ENCODE measurements at places on chromosomes 11 and 22. TPM values are rescaled to one million over a fixed set of nuclear protein-coding genes. Genes with fewer than 3 reads are reported as not detected.
A peak's percentile ranks its signal among the peaks of the same experiment; 100 is the strongest.

Gene MS4A3
- not detected for total RNA-seq

Gene OR56A1
- total RNA-seq = 0.35 TPM

Gene SCGB1C1
- total RNA-seq = not detected

Gene FGF3
- total RNA-seq = not detected

DNA sequence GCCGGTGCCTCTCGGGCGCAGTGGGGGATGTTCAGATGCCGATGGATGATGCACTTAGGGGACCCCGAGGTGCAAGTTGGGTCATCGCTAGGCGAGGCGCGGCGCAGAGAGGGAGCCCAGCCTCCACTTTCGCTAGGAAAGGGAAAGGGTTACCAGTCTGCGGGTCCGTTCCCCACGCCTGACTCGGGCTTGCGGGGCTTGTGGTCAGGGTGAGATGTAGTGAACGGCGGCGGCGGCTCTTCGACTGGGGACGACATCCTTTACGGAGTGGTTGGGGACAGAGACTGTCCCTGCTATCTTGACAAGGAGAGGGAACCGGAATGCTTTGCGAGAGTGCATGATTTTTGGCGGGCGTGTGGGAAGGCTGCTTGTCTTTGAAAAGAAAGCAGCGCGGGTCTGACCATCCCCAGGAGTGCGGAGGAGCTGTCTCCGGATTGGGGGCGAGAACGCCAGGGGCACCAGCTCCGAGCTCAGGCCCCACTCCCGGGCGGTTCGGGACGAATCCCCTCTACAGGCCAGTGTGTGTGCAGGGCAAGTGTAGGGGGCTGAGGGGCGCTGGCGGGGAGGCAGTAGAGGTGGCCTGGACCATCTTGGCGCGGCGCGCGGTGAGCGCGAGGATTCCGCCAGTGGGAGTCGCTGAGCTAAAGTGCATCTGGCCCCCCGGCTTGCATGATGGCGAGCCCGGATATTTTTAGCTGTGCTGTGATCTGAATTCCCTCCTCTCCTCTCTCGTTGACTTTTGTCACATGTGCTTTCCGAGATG, 1.1 kb downstream of the FAT3 start:
- peaks cover 52% of the 10 kb centered on the region for H3K27me3 ChIP-seq
- H3K4me3 ChIP-seq = peak overlapping the region; percentile 94
- peak overlapping the region; percentile 64 for H3K27ac ChIP-seq
- peaks cover 60% of the 10 kb centered on the region for H3K4me1 ChIP-seq
- peak; percentile 54 for DNase-seq

- no peaks in the 10 kb centered on the region for H3K36me3 ChIP-seq
- H3K27me3 ChIP-seq = no peaks in the 10 kb centered on the region
- H3K27ac ChIP-seq = no peak overlapping the region
- peaks cover 19% of the 10 kb centered on the region for H3K4me1 ChIP-seq
- H3K4me3 ChIP-seq = no peak overlapping the region
Observed at GRCh38 chr11:120346233-120346632, 10.0 kb downstream of the ARHGEF12 start.
